CD4-positive, alpha-beta T cell treated with Interleukin-10 for 1 hour (primary cell): ENCODE measurements at places on chromosomes 4 and X.

- DNase-seq = peak; percentile 12
These were observed 38.5 kb upstream of the POU3F4 start for GRCh38 chrX:83469551-83469950.

GRCh38 chr4:189988877-189989431 lies 38.1 kb downstream of the FRG2 start:
- DNase-seq = no peak

DNA sequence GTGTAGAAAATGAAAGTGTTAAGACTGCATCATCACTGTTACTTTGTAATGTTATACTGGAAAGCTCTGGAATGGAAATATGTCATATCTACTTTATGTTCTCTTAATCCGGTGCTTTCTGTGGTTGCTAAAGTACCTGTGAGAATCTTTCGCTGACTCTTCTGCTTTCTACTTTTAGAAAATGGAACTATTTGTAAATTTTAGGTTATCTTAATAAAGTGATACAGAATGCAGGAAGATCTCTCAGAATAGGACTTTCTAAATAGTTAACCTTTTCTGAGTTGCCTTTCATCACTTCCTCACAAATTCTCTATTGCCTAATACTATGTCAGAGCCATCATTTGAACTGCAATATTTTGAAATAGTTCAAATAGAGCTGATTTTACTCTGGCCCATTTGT lies 69.3 kb downstream of the BMP2K start:
- DNase-seq = no peak

GRCh38 chrX:63514569-63515080 lies 163.5 kb upstream of the SPIN4 start:
- DNase-seq = no peak

- no peak for DNase-seq
These were observed 422.3 kb downstream of the MAPK10 start for GRCh38 chr4:85937507-85937906.
